ENCODE measurements at places on chromosomes 4 and X. TPM values are rescaled to one million over a fixed set of nuclear protein-coding genes. Genes with fewer than 3 reads are reported as not detected.

FAM156A gene
- total RNA-seq = 14.4 TPM

SPATA4 gene
- 0.15 TPM for total RNA-seq

CLTRN gene
- total RNA-seq = not detected

DUX4 gene
- total RNA-seq = not detected

RAB33A gene
- 1.8 TPM for total RNA-seq

Measured in smooth muscle cell of the coronary artery (primary cell).